ENCODE measurements at places on chromosomes 16 and 17. TPM values are rescaled to one million over a fixed set of nuclear protein-coding genes. Genes with fewer than 3 reads are reported as not detected.

ARHGAP44 gene
- total RNA-seq, result 23.8 TPM

CCL16 gene
- total RNA-seq, result not detected

TP53TG3D gene
- total RNA-seq, result not detected

TMC7 gene
- total RNA-seq, result 3.6 TPM

KIF2B gene
- total RNA-seq, result not detected

KRT12 gene
- not detected for total RNA-seq

SLFN13 gene
- 20.8 TPM for total RNA-seq

DNA sequence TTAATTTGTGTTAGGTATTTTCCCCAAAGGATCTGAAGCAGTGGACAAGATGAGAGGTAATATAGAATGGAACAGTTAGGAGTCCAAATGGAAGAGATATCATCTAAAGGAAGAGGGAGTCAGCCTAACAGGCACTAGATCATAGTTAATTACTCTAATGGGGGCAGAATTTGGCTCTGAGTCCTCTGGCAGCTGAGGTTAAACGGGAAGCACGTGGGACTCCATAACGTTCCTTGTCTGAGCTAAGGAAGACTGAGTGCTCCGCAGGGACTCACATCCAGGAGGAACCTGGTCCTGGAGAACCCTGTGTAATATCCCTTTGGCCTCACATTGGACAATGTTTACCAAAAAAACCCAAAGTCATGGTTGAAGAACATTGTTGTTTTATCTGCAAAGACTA is 46.6 kb upstream of the TEX2 start:
- H3K27me3 ChIP-seq, result no peaks in the 10 kb centered on the region
- H3K36me3 ChIP-seq, result no peaks in the 10 kb centered on the region
- DNase-seq, result no peak
- H3K27ac ChIP-seq, result no peak overlapping the region

DNA sequence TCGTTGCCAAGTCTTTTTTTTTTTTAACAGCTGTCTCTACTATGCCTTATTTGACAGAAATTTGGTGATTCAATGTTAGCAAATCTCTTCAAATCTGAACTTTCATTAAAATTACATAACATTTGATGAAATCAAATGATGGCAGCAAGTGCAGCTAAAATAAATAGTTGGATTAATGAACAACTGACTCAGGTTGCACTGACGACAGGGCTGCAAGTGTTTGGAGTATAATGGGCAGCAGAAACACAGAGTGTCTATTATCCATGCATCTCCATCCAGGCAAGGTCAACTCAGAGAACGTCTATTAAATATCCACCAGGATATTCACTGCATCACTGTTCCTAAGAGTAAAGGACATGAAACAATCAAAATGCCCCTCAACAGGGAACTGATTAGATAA is 109.8 kb downstream of the SLC39A11 start:
- no peaks in the 10 kb centered on the region for H3K27me3 ChIP-seq
- no peak overlapping the region for H3K4me3 ChIP-seq
- no peak overlapping the region for H3K27ac ChIP-seq

DNA sequence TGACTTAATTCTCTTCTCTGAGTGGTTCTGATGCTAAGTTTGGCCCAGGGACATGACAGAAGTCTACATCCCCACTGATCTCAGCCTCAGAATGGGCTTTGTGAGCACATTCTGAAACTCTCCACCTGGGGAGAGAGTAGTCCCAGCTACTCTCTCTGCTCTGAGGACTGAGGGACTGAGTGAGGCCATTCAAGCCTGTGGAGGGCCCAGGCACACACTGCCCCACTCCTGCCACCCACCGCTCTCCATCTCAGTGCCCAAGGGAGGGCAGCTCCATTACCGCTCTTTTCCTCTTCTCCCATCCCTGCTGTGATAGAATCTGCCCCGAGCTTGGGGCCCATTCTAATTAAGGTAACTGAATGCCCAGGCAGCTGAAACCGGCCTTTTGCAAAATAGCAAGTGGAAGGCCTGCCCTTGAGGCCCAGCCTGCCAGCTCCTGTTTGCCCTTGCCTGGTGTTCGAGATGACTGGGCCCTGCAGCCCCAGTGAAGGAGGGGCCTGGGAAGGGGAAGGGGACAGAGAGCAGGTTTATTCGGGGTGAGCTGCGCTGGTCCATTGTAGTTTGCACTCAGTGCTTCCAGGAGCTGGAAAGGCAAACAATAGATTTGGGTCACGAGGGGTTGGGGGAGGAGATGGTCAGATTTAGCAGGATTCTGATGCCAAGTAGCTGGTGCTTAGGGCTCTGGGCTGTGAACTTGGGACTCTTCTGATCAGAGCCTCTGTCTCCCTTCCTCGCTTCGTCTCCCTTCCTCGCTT is 76.2 kb downstream of the RAB11FIP4 start:
- H3K4me1 ChIP-seq, result peaks cover 49% of the 10 kb centered on the region
- no peak overlapping the region for H3K4me3 ChIP-seq
- peak; percentile 34 for DNase-seq

- no peaks in the 10 kb centered on the region for H3K36me3 ChIP-seq
- no peak overlapping the region for H3K4me3 ChIP-seq
- DNase-seq, result no peak
- H3K4me1 ChIP-seq, result peaks cover 5% of the 10 kb centered on the region
- H3K27ac ChIP-seq, result no peak overlapping the region
Measured at GRCh38 chr16:53736297-53736696, 32.3 kb downstream of the FTO start.

DNA sequence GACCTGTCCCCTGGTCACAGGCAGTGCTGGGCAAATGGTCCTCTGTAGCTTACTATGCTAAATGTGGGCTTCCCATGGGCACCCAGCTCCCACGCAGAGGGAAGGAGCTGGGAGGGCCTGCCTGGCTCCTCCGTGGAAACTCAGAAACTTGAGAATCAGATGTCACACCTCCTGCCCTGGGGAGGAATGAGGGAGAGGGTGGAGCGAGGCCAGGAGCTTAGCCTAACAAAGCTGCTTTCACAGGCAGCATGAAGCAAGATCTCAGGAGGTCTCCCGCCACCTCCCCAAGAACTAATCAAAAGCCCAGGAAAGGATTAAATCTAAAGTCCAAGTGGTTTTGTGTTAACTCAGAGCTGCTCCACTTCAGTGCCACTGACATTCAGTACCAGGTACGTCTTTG is 33.6 kb upstream of the XYLT2 start:
- H3K36me3 ChIP-seq, result peaks cover 3% of the 10 kb centered on the region
- H3K27ac ChIP-seq, result no peak overlapping the region
- H3K4me3 ChIP-seq, result no peak overlapping the region
- peaks cover 9% of the 10 kb centered on the region for H3K27me3 ChIP-seq

- DNase-seq, result no peak
- peaks cover 89% of the 10 kb centered on the region for H3K4me1 ChIP-seq
- no peaks in the 10 kb centered on the region for H3K27me3 ChIP-seq
- H3K27ac ChIP-seq, result peak overlapping the region; percentile 17
Measured at GRCh38 chr16:84712138-84712671, 12.4 kb downstream of the USP10 start.

DNA sequence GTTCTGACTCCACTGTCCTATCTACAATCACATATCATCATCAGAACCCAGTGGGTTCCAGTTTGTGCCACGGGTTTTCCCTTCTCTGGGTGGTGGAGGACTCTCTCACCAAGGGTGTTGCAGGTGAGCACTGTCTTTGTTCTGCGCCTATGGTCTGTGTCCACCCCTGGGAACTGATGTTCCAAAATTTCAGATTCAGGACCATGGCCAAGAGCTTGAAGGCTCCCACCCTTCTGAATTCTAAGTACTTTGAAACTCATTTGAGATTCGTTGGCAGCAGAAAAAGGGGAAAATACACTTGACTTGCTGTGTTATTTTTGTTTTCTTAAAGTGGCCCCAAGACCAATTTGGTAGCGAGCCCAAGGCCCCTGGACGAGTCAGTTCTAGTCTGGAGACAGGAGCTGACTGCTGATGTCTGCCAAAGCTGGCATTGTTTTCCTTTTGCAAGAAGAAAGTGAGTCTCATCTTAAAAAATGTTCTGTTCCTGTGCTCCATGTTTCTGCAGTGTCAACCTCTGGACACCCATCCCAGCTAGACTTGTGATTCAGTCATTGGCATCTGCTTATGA is 310.9 kb downstream of the HAPSTR1 start:
- peaks cover 3% of the 10 kb centered on the region for H3K36me3 ChIP-seq
- H3K4me1 ChIP-seq, result peaks cover 15% of the 10 kb centered on the region
- H3K4me3 ChIP-seq, result no peak overlapping the region

DNA sequence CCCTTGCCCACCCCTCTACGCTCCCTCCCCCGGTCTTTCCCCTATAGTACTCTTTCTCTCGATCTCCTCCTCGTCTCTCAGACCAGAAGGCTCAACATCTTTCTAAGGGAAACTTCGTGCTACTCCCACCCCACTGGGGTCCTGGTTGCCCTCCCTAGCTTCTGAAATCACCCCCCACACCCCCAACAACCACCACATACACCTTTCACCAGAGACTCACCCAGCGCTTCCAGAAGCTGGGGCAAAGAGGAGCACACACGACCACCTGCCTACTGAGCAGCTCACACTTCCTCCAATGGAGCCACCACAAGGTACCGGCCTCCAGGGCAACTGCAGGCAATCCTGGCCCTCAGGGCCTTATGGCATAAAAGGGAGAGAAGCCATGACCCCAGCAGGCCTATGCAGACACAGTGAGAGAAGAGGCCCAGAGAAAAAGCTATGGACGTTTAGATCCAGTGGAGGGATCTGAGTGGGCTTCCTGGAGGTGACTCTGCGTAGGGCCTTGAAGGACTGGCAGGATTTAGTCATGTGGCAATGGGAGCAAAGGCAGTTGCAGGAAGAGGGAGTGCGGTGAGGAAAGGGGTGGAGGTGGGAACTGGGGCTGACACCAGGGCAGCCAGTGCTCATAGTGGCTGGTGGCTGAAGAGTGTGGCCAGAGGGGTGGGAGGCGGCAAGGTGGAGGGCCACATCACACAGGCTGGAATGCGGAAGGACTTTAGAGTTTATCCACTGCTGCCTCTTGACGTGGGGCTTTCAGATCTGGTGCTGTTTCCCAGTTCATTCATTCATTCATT is 12.1 kb upstream of the TMEM92 start:
- no peaks in the 10 kb centered on the region for H3K27me3 ChIP-seq
- no peaks in the 10 kb centered on the region for H3K36me3 ChIP-seq
- H3K4me1 ChIP-seq, result peaks cover 18% of the 10 kb centered on the region
- no peak overlapping the region for H3K4me3 ChIP-seq
- no peak overlapping the region for H3K27ac ChIP-seq

DNA sequence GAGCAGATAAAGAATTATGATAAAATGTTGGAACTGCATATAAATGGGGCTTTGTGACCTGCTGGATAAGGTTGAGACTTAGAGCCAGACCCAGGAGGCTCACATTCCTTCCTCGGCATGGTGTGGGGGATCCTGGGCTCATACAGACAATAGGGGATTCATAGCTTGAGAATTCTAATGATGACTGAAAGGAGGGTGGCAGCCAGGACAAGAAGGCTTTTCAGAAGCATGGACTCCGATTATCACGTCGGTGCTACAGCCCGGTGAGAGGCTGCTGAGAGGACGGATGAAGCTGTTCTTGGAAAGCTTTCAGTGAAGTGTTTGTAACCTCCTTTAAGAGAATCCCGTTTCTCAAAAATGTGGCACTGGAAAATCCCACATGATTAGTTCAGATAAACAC is 167.2 kb downstream of the ANKFN1 start:
- peak; percentile 11 for DNase-seq
- H3K27ac ChIP-seq, result no peak overlapping the region
- no peaks in the 10 kb centered on the region for H3K36me3 ChIP-seq
- H3K4me1 ChIP-seq, result peaks cover 45% of the 10 kb centered on the region
- H3K27me3 ChIP-seq, result no peaks in the 10 kb centered on the region
